ENCODE measurements at places on chromosomes 13 and 19.

DNA sequence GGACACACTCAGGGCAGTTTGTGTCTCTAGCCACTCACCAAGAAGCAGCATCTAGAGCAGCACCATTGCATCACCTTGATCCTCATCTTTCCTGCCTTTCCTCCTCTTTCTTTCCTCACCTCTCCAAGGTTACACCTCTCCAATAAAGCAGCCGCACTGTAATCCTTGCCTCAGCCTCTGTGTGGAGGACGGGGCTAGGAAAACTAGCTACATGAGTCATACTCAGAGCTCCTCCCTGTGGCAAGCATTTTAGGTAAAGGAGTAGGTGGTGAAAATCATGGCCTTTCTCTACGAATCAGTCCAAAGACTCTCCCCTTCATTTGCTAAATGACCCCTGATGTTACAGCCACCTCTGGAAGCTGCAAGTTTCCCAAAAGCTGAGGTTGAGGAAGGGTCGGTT lies 108.9 kb downstream of the DNAJC15 start:
- no peak for DNase-seq

DNA sequence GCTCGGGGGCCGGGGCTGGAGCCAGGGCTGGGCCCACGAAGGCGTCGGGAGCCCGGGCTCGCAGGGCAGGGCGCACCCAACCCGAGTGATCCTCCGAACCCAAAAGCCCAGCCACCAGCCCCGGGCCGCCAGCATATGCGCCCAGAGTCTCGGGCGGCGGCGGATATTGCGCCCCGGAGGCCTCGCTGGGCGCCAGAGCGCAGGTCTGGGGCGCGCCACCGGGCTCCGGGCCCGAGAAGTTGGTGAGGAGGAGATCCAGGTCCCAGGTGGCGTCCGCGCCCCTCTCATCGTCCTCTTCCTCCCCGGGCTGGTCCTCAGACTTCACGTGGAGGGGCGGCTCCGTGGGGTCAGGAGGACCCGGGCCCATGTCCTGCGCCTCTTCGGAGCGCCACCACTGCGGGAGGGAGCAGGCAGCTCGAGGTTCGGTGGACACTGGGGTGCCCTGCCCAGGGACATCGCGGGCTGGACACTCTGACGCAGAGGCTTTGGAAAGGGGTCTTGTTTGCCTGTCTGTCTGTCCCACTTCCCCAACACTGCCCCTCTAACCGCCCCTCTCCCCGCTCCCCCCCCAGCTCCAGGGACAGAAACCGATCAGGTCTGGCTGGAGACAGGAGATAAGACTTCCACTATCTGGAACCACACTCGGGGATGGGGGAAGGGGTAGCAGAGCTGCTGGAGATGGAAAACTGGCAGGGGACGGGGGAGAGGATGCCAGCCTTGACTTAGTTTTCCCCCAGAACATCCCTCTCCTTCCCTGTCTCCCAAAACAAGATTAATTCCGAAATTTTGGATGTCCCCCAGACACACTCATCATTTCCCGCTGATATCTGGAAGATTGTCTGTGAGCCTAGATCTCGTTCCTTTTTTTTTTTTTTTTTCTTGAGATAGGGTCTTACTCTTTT lies 1.0 kb downstream of the KLF1 start:
- no peak for DNase-seq

GRCh38 chr19:19745496-19746285 lies 12.8 kb upstream of the ZNF14 start:
- no peak for DNase-seq

DNA sequence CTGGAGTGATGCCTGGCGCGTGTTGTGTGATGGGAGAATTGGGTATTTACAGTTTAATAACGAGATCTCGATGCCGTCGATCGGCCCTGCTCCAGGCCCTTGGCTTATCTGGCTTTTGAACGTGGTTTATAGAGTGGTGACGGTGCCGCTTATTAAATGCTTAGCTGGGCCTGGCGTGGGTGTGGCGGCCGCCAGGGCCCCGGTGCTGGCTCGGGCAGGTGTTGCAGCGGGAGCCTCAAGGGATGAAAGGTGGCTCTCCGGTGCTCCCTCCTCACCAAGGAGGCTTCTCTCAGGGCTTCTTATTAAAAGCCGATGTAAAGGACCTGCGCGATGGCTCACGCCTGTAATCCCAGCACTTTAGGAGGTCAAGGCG lies 173.8 kb downstream of the KDM4B start:
- no peak for DNase-seq

GRCh38 chr13:43802511-43802910 lies 15.7 kb upstream of the ENOX1 start:
- no peak for DNase-seq

GRCh38 chr19:33302974-33303790 lies 848 bp upstream of the CEBPA start:
- no peak for DNase-seq

GRCh38 chr13:74077792-74078191 lies 56.4 kb downstream of the KLF12 start:
- no peak for DNase-seq

GRCh38 chr19:50489461-50490011 lies 12.9 kb upstream of the GARIN5A start:
- no peak for DNase-seq

- no peak for DNase-seq
Measured at GRCh38 chr19:16146112-16146511, 2.6 kb downstream of the HSH2D start.

DNA sequence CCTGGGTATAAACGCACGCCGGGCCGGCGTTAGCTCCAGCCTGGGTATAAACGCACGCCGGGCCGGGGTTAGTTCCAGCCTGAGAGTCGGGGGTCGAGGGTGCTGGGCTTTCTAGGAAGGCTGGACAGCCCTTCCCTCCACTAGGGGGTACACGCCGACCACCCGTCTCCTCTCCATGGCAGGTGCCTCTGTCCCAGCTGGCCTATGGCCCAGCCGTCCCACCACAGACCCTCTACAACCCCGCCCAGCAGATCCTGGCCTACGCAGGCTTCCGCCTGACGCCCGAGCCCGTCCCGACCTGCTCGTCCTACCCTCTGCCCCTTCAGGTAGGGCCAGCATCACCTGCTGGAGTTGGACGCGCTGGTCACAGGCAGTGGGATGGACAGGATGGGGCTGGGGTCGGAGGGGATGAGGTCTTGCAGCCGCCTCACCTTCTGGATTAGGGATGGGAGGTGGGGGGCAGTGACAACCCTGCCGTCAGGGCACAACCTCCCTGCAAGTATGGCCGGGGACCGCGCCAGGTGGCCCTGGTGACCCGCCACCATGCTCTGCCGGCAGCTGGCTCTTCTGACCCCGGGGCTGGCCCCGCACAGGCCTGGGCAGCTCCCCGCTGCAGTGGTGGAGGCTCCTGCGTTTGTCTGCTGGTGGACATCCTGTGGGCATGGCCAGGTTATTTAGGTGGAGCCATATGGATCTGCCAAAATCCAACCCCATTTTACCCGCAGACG lies 45.8 kb downstream of the TMEM255B start:
- DNase-seq = no peak

DNA sequence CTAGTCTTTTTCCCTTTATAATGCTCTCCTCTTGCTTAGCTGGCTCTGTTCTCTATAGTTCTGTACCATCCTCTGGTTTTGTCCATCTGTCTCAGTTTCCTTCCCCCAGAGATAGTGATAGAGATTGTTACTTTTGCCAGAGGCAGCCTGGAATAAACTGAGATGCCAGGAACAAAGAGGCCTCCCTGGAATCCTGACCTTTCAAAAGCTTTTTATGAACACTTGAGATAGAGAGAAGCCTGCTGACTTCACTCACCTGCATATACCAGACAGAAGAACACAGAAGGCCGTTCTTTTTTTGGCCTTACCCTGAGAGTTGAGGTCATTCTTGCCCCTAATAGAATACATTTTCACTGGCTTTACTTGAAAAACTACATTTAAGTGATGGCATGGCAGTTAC lies 150.2 kb downstream of the LHFPL6 start:
- DNase-seq = no peak

DNA sequence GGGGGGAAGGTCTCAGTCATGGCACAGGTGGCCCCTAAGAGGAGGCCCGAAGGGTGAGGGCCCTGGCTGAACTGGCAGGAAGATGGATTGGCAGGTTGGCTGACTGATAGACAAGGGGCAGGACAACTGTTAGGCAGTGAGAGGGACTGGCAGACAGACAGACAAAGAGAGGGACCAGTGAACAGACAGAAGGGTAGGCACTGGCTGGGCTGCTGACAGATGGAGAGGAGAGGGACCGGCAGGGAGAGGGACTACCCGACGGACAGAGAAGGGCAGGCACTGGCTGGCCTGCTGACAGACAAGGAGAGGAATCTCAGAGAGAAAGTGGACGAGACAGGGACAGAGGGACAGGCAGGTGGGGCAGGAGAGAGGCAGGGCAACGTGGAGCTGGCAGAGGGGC lies 31.8 kb upstream of the EHD2 start:
- DNase-seq = no peak

- no peak for DNase-seq
Measured at GRCh38 chr13:64459778-64460177, 2770.4 kb downstream of the PCDH9 start.

DNA sequence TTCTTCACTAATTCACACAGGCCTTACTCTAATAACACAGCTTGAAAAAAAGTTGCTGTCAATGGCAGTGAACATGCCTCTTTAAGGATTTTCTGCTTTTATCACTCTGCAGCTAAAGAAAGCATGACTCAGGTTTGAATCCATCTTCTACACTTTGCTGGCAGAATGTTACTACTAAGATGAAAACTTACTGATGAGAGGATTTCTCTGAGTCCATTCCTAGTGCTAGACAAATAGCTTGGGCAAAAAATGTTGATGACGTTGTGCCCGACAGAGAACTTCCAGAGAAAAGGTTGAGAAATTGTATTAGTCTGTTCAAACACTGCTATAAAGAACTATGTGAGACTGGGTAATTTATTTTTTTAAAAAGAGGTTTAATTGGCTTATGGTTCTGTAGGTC lies 572.0 kb downstream of the IRS2 start:
- DNase-seq = no peak

DNA sequence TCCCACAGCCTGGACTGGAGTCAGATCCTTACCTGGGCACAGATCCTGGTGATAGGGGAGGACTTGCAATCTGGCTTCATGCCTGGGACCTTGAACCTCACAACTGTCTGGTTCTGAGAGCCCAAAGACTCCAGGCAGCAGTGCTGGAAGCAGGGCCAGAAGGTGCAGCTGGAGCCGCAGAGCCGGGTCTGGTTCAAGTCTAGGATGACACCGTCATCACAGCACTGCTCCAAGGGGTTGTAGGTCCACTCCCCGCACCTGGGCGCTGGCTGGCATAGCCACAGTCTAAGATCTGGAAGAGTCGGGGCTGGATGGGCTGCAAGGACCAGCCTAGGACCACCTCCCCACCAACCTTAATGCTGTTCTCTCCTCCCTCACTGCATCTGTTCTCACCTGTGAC lies 677 bp downstream of the IGFL4 start:
- no peak for DNase-seq

GRCh38 chr19:18856385-18857126 lies 24.8 kb downstream of the UPF1 start:
- no peak for DNase-seq

DNA sequence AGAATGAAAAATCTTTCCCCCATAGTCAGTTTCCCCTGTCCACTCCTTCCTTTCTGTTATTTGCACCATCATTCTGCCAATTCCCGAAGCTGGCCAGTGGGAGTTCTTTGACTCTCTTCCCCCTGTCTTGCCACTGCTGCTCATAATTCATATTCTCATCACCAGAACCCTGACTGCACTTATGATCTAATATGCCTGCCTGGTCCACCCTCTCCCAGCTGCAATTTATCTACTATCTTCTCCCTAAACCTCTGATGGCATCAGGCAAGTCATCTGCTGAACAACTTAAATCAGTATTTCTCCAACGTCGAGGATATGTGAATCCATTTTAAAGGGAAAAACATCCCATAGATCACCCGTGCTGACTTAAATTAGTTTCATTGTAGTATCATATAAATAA lies 458.0 kb upstream of the GPC6 start:
- no peak for DNase-seq

GRCh38 chr19:51377422-51377821 lies 5.0 kb upstream of the NKG7 start:
- no peak for DNase-seq

DNA sequence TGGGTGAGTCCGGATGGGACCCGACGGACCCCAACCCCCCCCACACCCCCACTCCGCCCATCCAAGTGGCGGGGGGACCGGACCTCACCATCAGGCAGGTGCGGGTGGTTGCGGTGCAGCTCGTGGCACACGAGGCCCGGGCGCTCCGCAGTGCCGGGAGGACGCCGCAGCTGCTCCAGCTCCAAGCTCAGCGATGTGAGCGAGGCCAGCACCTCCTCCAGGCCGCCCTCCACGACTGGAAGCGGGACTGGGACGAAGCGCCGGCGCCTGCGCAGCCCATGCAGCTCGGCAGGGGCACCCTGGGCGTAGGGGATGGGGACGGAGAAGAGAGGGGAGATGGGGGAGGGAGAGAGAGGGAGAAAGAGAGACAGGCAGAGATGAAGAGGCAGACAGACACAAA lies 30.1 kb upstream of the OLFM2 start:
- no peak for DNase-seq

DNA sequence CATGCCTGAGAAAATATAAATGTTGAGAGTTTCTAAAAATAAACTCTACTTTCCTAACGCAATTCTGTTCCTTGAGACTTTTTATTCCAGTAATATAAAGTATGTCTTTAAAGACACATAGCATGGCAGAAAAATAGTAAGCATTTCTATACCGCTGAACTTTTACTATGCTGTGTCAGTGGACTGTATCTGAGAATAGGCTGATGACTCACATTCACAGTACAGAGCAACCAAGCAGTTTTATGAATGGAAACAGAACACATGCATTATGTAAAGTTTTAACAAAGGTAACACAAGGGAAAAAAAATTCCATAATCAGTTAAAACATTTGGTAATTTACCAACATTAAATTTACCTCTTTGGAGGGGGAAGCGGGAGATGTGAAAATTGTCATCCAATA lies 38.4 kb downstream of the ZDHHC20 start:
- DNase-seq = no peak

- no peak for DNase-seq
Measured at GRCh38 chr13:40968416-40969000, 50.6 kb downstream of the ELF1 start.

- DNase-seq = no peak
Measured at GRCh38 chr13:102386461-102386860, 15.4 kb downstream of the FGF14 start.

DNA sequence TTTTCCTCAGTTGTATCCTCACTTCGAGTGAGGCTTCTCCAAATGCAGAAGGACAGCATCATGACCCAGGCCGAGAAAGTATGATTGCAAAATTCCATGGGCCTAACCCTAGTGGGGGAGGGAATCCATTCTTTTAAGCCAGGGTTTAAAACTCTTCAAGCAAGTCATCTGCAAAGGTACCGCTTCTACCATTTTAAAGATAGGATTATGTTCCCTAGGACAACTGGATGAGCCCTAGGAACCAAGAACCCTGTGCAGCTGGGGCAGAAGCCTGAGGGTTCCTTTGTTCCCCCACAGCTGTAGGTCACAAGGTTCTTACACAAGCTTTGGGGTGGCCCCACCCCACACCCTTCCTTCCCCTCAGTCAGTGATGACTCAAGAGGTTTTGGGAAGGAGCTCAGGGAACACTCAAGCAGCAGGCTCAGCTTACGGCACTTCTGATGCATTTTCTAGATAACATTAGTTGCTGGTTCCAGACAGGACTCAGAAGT lies 13.5 kb downstream of the ARL11 start:
- DNase-seq = peak; percentile 62
